IPS DF 6.9 (cell line): ENCODE measurements at places on chromosomes 7 and 10.

DNA sequence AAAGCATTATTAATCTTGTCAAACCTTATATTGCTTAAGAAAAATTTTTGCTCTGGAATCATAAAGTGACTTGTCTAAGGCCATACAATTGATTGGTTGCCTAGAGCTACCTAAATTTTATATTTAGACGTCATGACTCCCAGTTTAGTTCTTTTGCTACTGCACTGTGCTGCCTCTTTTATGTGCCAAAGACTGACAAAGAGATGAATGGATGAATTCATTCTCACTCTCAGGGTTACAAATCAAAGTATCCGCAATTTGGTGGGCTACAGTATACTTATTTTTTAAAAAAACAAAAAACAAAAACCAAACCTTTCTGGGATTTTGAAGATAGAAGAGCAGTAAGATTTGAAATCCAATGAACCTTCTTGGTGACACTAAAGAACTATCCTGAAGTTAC, 27.7 kb upstream of the TMEM229A start:
- DNase-seq: no peak

- no peak for DNase-seq
These were observed 135.3 kb upstream of the FAM20C start for GRCh38 chr7:57071-57470.

DNA sequence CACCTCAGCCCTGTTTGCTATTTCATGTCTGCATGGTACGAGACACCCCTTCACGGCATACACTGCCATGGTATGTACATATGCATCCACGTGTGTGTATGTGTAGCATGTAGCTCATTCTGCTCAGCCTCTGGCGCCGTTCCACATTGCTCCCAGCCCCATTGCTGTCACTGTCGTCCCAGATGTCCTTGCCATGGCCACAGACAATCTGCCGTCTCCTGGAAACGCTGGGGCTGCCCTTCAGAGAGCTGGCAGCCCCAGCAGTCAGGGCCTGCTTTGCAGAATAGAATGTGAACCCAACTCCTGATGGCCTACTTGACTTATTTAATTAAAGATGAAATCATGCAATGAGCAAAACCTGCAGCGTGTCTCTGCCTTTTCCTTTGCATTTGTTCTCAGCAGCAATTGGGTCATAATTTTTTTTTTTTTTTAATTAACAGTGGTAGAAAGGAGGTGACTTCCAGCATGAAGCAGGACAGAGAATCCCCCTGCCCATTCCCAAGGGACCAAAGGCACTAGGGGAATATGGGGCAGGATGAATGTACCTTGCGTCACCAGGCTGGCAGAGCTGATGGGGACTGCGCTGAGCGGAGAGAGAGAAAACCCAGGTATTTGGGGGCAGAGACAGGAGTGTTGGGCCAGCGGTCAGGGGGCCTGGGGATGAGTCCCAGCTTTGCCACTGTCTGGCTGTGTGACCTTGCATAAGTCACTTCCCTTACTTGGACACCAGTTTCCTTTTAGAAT, 49.2 kb downstream of the CHST3 start:
- DNase-seq: no peak

DNA sequence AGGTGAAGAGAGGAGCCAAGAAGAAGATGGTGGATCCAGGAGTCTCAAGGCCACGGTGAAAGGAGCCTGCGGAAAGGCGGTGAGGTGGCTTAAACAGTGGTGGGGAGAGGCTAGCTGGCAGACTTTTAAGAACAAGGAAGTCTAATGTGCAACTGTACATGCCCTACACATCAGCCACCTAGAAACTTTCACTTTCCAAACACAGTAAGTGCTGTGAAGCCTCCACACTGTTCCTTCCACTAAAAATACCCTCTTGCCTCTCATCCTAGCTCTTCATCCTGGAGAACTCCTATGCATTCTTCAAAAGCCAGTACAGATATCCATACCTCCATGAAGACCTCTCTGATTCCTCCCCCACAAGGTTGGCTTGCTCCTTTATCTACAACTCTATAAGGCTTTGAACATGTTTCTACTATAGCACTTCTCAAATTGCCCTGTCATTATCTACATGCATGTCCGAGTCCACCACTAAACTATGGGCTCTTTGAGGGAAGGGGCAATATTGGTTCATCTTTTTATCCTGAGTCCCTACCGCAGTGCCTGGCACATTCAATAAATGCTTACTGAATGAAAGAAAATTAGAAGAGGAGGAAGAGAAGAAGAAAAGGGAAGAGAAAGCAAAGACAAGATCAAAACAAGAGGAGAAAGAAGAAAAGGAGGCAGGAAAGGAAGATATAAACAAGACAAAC, 54.2 kb downstream of the DNAJC12 start:
- no peak for DNase-seq

GRCh38 chr10:66828957-66829356, 96.9 kb upstream of the LRRTM3 start:
- DNase-seq: no peak

- no peak for DNase-seq
These were observed 65.3 kb downstream of the ZFAND4 start for GRCh38 chr10:45607276-45607675.

DNA sequence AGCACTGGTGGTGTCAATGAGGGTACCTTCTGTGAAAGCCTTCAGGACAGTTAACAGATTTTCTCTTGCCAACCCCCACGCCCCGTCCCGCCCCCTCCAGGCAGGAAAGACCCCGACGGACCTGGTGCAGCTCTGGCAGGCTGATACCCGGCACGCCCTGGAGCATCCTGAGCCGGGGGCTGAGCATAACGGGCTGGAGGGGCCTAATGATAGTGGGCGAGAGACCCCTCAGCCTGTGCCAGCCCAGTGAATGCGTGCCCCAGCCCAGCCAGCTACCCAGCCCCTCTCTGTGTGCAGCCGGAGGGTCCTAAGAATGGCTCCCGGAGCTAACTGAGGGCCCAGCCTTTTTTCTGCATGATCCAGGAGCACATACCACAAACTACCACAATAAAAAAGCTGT, 713 bp upstream of the HOGA1 start:
- DNase-seq: no peak

GRCh38 chr7:23467291-23467805, 2.9 kb downstream of the IGF2BP3 start:
- DNase-seq: no peak

DNA sequence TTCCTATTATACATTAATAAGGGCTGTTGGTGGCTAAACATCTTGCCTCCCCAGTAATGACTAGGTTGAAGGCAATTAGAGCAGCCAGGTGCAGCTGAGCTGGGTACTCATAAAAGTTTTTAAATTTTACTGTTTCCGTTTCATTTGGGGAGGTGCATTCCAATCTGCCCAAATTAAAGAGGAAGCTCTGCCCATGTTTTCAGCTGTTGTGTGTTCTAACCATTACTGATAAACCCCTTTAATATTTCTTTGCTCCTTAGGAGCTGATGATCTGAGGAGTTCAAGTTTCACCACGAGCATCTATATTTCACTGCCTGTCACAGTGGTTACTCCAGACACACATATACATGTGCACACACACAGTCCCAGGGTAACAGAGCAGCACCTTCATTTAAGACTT, 94.4 kb downstream of the JAZF1 start:
- no peak for DNase-seq

DNA sequence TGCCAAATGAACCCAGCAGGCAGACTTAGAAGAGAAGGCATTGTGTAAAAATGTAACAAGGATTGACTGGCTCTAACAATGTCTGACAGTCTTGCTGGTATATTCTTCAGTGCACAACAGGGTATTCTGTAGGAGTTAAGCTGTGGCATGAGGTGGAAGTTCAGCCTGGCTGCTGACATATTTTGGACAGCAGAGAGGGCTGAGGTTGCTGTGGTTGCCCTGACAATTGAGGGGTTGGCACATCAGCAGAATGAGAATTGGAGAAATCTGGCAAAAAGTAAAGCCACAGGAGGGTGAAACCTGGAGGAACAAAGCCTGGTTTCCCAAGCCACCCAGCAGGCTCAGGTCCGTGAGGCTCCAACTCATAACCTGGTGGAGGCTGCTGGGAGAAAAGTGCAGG, 220.2 kb downstream of the JAZF1 start:
- no peak for DNase-seq

GRCh38 chr10:114022766-114023597, 20.7 kb upstream of the ADRB1 start:
- DNase-seq: no peak

- DNase-seq: no peak
These were observed 210.1 kb downstream of the RNLS start for GRCh38 chr10:88372881-88373592.

DNA sequence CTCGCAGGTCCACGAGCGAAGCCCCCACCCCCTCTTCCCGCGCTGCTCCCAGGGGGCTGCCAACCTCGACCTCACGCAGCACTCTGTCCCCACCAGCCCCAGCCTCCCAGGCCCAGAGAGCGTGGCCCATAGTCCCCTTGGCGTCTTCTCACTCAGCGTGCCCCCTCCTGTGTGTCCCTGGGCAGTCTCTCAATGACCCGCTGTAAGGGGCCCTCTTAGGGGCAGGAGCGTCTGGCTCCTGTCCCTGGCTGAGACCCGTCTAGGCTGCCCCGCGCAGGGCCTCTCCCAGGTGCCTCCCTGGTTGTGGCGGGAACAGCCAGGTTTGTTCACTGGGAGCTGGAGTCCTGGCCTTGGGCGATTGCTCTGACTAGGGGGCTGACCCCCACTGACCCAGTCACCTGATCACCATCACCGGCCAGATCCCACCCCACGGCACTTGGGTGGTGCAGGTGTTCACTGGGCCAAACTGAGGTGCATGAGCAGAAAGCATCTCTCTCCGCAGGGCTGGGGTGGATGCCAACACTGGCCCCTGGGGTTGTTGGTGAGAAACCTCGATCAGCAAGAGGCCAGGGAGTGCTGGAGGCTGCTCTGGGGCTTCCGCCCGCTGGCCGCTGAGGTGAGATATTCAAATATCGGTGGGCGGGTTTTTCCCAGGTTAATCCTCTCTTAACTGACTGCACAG, 12.6 kb upstream of the WDFY4 start:
- DNase-seq: no peak

- DNase-seq: no peak
These were observed 366.4 kb downstream of the GALNT17 start for GRCh38 chr7:71498381-71498780.

DNA sequence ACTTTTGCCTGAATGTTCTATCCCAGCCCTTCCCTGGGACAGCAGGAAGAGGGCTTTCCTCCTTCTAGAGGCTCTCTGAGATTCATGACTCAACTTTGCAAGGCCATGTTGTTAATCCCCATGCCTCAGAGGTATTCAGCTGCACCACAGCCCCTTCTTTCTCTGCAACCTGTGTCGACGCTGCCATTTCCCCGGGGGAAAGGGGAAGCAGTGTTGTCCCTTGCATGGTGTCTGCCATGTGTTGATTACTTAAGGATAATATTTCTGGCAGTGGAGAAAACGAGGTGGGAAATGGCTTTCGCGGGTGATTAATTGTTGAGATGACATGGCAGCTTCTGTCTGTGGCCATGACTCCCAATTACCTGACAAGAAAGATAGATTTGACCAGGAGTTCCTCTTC, 133.1 kb downstream of the SORCS3 start:
- no peak for DNase-seq

GRCh38 chr7:142418326-142418725, 160.5 kb upstream of the PRSS58 start:
- DNase-seq: no peak

DNA sequence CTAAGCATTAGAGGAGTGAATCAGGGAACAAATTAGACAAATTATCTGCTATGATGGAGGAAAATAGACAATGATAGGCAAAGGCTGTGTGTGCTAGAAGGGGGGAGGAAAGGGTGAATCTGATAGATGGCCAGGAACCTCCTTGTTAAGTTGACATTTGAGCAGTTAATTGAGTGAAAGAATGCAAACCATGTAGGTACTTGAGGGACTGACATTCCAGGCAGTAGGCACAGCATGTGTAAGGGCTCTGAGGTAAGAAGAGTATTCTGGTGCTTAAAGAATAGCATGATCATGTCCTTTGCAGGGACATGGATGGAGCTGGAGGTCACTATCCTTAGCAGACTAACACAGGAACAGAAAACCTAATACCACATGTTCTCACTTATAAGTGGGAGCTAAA, 48.6 kb upstream of the TES start:
- no peak for DNase-seq

- no peak for DNase-seq
These were observed 305.2 kb upstream of the ETV1 start for GRCh38 chr7:14294637-14295036.

GRCh38 chr7:144857463-144857862, 21.6 kb upstream of the TPK1 start:
- no peak for DNase-seq

DNA sequence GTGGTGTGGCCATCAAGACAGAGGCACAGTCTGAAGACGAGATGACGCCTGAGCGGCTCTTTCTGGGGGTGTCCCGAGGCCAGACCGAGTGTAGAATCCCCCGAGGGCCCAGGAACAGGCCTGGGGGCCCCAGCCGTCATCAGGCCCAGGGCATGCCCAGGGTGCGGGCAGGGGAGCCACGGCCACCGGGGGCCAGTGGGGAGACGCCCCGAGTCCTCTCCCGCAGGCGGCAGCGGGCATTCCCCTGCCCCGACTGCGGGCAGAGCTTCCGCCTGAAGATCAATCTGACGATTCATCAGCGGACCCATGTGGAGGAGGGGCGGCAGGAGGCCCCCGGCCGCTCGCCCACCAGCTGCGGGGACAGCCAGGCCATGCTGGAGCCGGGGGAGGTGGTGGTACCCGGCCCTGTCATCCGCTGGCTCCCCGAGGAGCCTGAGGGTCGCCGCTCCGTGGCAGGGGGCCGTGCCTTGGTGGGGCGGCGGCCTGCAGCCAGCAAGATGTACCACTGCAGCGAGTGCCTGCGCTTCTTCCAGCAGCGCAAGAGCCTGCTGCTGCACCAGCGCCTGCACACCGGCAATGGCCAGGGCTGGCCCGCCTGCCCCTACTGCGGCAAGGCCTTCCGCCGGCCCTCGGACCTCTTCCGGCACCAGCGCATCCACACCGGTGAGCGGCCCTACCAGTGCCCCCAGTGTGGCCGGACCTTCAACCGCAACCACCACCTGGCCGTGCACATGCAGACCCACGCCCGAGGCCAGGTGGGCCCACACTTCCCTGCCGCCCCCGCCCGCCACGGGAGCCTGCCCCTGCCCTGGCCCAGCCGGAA, 19.7 kb downstream of the ZNF783 start:
- DNase-seq: no peak

DNA sequence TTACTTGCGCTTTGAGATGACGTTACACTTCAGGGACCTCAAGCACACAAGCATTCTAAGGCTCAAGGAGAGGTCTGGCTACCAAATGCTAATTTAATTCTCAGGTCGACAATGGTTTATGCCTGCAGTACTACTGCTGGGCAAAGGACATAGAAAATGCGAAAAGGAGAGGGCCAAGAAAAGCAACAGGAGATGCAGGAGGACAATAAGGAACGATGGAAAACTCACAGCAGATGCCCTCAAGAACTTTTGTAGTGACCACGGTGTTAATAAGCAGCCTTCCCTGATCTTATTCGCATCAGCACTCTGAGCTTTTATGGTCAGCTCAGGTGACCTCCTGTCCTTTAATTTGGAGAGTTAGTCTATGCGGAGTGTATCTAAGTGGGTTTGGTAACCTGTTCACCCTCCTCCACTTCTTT, 146.3 kb downstream of the GPR85 start:
- no peak for DNase-seq

GRCh38 chr7:72538147-72538546, 126.0 kb upstream of the CALN1 start:
- no peak for DNase-seq
